Stimulated activated CD4-positive, alpha-beta T cell treated with anti-CD3 and anti-CD28 coated beads, TNF-alpha, amount 100 ng/mL, for 48 hours (primary cell): ENCODE measurements at places on chromosomes 2 and 18.

DNA sequence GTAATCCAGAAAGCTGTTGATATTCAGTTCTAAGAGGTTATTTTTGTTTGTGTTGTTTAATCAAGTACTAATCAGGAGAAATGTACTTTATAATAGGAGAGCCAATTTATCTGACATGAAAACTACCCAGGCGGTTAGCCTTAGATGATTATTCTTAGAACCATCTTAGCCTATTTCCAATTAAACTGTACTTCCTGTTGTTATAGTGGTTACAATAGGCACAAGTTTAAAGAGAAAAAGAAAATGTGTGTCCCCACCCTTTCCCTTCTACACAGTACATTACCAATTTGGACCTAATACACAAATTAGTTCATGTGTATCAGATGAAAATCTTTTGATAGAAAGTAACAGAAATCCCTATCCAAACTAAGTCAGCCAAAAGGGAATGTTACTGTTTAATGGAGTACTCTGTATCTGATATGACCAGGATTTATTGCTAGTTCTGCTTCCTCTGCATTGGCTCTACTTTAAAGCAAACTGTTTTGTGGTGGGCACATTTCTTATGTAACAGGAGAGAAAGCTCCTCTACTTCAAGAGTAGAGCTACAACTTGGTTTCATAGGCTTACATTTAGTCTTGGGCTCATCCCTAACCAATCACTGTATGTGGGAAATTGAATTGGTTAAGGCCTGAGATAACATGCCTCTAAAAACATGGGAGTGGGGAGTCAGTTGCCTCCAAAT is 217.9 kb downstream of the UBE2E3 start:
- no peak for DNase-seq

DNA sequence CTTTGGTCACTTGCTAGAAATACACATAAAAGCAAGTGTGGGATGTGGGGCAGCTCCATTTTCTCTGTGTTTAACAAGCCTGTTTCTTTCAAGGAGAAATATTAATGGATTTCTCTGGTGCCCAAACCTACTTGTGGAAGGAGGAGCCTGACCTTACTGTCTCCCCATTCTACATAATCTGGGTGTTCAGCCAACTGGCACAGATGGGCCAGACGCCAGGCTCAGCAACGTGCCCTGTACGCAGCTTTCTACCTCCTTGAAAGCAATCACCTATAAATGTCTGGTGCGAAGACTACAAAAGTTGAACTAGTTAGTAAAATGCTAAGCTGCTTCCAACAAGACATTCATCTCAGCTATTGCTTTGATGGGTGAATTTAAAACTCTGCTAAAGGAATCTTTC is 33.2 kb upstream of the MYO3B start:
- no peak for DNase-seq

DNA sequence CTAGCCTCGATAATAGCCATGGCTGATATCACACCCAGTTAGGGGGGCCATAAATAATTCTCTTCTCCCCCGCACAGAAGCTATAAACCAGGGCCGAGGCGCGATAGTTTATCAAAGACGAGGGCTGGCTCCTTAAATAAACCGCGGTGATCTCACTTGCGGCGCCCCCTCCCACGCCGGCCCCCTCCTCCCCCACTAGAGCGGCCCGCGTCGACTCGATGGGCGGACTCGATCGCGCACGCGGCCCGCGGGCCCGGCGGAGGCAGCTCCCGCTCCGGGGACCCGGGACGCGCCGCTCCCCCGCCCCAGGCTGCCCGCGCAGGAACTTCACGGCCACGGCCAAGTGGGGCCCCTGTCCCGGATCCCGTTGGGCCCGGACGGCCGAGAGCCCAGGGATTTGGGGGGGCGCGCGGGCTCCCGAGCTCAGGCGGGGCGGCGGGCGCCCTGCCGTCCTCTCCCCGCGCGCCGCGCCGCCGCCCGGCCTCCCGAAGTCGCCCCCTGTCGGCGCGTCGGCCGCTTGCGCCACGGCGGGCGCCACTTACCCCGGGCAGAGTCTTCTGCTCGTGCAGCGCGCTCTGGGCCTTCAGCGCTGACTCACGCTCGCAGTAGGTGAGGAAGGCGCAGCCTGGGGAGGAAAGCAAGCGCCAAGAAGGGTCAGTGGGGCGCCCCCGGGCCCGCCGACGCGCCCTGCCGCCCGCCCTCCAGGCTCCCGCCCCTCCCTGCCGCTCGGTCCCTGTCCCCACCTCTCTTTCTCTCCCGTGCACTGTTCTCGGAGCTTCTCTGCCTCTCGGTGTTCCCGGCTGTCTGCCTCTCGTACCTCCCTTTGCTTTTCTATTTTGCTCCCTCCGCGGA is 80.4 kb downstream of the CELF4 start:
- no peak for DNase-seq

DNA sequence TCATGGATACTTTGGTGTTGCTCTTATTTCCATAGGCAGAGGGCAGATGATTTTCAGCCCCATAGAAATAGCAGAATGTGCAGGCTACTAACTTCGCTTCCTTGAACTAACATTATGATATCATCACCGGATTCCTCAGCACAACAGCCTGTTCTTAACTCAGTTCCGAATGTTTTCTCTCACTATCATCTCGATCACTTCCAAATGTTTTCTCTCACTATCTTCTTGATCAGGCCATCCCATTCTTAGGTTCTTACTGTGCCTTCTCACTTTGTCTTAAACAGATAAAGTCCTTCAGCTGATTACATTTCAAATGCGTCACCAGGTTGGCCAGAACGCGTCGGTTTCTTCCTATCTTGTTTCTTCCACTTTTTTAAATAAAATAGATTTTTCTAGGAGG is 11.4 kb upstream of the MBD2 start:
- DNase-seq: no peak

GRCh38 chr2:51866361-51866760 is 834.4 kb upstream of the NRXN1 start:
- no peak for DNase-seq

DNA sequence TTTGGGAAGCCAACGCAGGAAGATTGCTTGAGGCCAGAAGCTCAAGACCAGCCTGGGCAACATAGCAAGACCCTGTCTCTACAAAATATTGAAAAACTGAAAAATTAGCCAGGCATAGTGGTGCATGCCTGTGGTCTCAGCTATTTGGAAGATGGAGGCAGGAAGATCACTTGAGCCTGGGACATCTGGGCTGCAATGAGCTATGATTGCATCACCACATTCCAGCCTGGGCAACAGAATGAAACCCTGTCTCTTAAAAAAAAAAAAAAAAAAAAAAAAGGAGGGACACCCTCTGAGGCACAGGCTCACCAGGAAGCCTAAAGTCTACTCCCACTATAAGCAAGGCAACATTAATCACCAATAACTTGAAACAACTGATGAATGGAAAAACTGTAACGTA is 151.1 kb downstream of the CCDC148 start:
- no peak for DNase-seq

- DNase-seq: no peak
Observed at GRCh38 chr2:121309801-121310200, 24.8 kb upstream of the TFCP2L1 start.

DNA sequence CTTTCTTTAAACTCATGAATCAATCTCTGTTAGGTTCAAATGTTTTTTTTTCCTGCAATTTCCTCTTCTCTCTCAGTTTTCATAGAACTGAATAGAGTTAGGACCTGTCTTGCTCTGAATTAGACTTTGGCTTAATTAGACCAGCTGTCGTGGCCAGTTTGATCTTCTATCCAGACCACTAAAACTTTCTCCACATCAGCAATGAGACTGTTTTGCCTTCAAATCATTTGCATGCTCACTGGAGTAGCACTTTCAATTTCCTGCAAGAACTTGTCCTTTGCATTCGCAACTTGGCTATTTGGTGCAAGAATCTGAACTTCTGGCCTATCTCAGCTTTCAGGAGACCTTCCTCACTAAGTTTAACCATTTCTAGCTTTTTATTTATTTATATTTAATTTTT is 2002.2 kb upstream of the PIK3C3 start:
- DNase-seq: no peak

DNA sequence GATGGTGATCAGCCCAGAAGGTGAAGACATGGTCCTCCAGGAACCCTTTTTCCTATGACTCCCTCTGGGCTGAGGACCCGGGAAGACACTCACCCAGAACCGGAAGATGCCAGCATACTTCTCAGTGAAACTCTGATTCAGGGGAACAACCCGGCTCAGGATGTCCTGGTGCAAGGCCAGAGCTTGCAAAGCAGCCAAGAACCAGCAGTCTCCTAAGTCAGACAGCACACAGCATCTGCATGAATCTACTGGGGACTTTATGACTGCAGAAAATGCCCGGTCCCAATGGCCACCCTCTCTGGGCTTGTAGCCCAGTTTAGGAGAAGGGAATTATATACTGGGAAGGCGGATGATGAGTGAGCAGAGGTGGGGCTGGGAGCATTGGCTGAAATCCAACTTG is 15.3 kb downstream of the CAPN14 start:
- no peak for DNase-seq

DNA sequence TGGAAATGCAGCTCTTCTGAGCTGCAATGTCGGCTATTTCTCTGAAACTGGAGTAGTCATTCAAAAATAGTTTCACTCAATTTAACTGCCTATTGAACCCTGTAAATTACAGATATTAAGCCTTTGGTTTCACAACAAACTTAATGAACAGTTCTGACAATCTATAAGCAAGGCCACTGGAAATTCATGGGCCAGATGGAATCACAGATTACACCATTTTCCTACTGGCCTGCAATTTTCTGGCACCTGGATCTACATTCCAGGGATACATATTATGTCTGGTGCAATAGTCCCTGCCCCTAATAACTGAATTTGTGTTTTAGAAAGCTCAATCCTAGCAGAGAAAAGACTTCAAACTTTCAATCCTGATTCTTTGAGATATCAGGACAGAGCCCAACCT is 551.7 kb downstream of the RNF144A start:
- no peak for DNase-seq

DNA sequence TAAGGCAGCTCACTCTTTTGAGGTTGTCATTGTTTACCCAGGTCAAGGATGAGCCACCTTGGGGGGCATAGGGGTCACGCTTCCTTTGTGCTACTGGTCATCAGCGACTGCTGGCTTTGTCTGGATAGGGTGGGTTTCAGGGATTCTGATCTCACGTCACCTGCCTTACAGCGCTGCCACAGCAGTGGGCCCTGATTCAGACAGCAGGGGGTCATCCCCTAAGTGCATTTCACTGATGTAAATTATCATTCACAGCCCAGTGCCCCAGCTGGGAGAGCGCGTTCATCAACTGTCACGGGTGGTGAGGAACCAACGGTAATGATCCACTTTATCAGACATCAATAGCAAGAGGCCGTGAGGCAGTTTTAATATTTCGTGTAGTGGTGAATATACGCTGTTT is 291.2 kb downstream of the NEDD4L start:
- DNase-seq: no peak

DNA sequence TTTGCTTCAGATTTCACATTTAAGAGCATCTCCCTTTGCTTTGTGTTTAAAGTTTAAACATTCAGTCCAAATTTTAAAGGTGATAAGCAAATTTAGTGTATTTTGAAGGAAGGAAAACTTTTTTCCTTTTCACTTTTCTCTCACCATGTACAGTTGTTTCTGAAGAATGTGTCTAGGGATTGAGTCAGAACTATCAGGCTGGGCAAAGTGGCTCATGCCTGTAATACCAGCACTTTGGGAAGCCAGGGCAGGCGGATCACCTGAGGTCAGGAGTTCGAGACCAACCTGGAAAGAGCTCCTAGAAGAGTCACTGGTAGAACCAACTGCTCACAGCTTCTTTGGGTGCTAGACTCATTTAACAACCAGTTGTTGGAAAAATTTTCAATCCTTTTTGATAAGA is 327.0 kb upstream of the THUMPD2 start:
- DNase-seq: no peak

- DNase-seq: no peak
Observed at GRCh38 chr18:75916624-75916982, 489.1 kb upstream of the SMIM21 start.

DNA sequence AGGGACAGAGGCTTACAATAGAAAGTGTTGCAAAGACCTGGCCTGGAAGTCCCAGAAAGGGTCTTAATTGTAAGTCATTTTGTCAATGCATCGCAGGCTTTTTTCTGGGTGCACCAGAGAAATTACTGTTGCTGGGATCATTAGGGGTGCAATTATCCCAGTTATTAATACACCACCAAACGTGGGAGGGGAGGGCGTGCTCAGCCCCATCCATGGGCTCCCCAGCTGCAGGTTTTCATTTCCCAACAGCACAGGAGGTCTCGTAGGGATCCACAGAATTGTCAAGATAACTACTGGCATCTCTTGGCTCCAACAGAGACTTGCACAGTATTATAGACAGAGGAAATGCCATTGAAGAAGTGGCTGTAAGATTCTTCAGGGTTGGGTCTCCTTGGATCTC is 69.6 kb upstream of the FZD7 start:
- no peak for DNase-seq

GRCh38 chr18:28584731-28585130 is 407.8 kb upstream of the CDH2 start:
- no peak for DNase-seq

DNA sequence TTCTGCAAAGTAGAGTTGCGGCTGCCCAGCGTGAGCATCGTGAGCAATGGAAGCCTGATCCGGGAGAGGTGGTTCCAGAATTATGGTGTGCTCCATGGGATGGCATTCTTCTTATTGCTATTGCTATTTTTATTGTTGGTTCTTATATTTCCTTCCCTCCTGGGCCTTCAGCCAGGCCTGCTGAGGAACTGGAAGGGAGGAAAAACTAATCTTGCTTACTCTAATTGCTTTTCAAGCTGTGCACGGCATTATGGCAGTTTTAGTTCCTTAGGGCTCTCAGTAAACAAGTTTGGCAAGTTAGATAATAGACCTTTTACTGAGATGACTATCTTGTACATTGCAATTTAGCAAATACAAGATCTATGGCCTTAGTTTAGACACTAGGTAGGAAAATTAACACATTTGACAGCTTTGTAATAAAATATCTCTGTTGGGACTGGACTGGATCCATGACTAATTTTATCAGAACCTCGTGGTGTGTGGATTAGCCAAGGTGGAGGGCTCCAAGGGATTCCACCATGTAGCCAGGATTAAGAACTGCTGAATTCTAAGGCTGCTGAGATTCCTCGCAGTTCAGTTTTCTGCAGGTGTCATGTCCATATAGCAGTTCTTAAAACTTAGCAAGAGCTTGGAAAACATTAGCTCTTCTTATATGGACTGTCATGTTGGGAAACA is 6.0 kb downstream of the RSAD2 start:
- no peak for DNase-seq

DNA sequence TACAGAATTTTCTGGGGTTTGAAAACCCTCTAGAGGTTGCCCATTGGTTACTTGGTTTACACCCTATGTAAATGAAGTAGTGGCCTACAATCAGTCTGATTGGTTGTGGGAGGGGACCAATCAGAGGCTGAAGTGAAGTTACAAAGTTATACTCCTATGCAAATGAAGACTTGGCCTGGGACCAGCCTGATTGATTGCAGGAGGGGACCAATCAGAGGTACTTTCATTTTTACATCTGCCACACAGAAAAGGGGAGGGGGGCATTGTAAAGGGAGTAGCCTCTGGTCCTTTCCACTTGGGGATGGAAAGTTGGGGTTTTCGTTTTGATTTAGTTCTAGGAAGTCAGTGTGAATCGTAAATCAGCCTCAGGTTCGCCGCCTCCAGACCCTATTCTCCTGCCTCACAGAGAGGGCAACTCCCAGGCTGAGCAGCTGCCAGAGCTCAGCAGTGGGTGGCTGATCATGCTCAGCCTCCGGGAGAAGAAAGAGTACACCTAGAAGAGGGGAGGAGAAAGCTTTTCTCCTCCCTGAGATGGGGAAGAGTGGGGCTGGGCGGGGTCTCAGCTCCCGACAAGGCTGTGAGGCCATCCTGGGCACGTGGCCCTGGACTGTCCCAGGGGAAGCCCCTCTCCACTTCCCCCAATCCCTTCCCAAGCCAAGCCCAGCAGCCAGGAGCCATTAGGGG is 372.5 kb downstream of the GALR1 start:
- no peak for DNase-seq
